ENCODE measurements at places on chromosomes 3 and 15.

- DNase-seq: no peak
These were observed 22.7 kb downstream of the CD80 start for GRCh38 chr3:119536757-119537156.

DNA sequence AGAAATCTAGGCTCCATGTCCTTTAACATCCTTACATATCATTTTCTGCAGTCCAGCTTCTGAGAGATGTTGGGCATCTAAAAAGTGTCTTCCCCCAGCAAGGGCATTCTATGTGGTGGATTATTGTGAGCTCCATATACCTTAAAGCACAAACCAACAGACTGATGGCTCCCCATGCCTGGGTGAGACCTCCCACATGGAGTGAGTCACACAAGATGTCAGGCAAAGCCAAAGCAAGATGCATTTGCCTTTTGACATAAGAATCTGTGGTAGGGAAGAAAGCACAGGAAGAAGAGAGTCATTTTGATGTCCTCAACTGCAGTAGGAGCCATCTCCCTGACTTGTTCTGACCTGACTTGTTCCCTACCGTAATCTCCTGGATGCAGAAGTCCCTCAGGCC lies 238.7 kb upstream of the EIF1B start:
- DNase-seq: no peak

DNA sequence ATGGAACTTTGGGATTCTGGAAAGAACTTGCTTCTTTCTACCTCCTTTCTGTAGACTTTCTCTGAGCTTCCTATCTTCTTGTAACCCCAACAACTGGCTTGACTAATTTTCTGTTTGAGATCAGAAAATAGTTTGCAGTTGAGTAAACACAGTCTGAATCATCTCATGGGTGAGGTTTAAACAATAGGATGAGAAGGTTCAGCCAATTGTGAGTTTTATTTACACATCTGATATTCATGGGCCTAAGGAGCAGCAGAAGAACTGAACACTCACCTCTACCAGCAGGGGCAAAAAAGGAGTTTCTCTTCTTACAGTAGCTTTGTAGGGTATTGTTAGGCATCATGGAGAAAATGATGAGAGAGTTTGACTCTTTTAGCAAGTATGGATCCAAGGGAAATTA lies 54.2 kb downstream of the DTWD1 start:
- no peak for DNase-seq

- DNase-seq: no peak
These were observed 262.8 kb downstream of the RORA start for GRCh38 chr15:60966316-60966715.

DNA sequence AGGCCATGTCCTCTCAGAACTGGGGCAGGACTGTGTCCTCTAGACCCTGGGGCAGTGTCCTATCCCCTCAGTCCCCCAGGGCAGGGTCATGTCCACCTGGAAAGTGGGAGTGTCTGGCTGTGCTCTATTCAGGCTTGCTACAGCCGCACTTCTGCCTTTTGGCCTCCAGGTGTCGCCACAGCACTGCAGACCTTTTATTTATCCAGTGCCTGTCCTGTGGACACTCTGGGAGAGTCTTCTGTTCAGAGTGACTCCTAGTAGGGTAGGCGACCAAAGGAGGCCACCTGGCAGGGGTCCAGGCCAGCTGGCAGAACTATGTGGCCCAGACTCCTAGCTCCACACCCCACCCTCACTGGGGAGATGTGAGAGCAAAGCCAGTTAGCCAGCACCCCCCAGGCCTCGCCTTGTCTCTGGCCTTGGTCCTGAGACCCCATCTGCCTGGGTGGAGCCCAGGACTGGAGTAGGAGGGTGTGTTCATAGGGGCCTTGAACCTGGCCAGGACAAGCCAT lies 3.9 kb downstream of the TMIE start:
- DNase-seq: peak; percentile 59

- no peak for DNase-seq
These were observed 166.2 kb upstream of the VEPH1 start for GRCh38 chr3:157669416-157669815.

GRCh38 chr3:114686621-114687020 lies 392.8 kb downstream of the TIGIT start:
- DNase-seq: no peak

DNA sequence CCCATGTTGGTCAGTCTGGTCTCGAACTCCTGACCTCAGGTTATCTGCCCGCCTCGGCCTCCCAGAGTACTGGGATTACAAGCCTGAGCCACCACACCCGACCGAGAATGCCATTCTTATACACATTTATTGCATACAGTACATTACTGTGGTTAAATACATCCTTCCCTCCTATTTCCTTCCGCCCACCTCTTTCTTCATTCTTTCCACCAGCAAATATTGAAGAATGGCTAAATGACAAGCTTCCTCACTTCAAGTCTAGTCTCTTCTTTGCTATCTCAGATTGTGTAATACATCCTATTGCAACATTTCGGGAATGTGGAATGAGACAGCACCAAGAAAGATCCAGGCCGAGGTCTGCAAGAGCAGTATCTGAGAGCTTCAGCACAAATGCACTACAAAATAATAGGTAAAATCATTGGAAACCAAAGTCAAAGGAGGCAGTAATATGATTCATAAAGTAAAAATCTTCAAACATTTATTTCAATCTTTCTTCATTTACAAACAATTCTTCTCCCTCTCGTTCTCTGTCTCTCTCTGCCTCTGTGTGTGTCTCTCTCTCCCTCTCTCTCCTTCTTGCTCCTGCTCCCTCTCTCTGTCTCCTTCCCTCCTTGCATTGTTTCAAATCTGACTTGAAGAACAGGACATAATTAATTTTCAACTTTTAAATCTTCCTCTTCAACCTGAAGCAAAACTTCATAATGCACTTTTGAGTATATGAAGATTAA lies 94.7 kb upstream of the TGFBR2 start:
- no peak for DNase-seq

Data from stimulated activated naive CD4-positive, alpha-beta T cell treated with Interleukin-2 at 50 U/mL for 16 hours (primary cell).